Islet precursor cell (in vitro differentiated cells): ENCODE measurements at places on chromosomes 12 and 14.

DNA sequence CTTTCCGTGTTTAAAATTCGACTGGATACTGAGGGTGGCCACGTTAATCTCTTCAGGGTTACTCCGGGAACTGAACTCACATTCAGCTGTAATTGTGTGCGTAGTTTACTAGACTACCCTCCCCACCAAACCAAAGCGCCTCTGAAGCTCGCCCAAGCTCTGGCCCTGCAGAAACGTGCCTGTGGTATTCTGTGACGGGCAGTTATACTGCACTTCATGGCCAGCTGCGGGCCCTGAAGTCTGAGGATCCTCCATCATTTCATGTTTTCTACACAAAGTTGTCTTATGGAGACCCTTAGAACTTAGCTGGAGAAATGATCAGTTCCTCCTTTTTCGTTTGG lies 688 bp downstream of the ZNF26 start:
- no peak for DNase-seq

- DNase-seq: no peak
Observed at GRCh38 chr14:37466003-37466622, 128.9 kb downstream of the FOXA1 start.

GRCh38 chr12:49827051-49827400 lies 1.2 kb downstream of the NCKAP5L start:
- DNase-seq: no peak

- no peak for DNase-seq
Observed at GRCh38 chr14:91983588-91983987, 36.1 kb upstream of the FBLN5 start.

- DNase-seq: peak; percentile 52
Observed at GRCh38 chr12:32651151-32651955, 27.7 kb upstream of the DNM1L start.

DNA sequence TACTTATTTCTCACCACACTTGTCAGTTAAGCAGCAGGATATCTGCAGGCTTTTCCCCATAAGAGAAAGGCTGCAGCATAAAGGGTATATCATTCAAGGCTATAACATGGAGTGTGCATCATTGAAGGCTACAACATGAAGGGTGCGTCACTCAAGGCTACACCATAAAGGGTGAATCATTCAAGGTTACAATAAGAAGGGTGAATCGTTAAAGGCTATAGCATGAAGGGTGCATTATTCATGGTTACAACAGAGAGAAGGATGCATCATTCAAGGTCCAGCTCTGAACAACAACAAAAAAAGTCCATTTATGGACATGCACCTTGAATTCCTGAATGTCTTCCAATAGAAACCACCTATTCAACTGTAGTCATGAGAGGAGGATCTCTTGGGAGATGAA lies 32.8 kb upstream of the LUM start:
- DNase-seq: no peak

DNA sequence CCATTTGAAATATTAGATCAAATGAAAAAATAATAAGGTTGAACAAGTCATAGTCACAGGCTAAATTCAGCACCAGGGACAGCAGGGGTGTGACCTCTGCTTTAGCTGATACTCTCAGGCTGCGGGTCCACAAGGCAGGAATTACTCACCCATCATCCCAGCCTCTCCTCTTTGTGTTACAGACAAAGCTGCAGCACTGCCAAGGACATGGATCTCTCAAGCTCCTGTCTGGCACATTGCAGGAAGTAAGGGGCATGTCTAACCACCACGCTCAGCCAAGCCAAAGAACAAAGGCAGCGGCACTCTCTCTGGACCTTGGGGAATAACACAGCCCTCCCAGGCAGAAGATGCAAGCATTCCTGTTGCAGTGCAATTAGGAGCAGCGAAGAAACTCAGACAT lies 783.8 kb downstream of the VRK1 start:
- peak; percentile 58 for DNase-seq

GRCh38 chr14:24673534-24674203 lies 39.7 kb upstream of the GZMB start:
- DNase-seq: no peak

DNA sequence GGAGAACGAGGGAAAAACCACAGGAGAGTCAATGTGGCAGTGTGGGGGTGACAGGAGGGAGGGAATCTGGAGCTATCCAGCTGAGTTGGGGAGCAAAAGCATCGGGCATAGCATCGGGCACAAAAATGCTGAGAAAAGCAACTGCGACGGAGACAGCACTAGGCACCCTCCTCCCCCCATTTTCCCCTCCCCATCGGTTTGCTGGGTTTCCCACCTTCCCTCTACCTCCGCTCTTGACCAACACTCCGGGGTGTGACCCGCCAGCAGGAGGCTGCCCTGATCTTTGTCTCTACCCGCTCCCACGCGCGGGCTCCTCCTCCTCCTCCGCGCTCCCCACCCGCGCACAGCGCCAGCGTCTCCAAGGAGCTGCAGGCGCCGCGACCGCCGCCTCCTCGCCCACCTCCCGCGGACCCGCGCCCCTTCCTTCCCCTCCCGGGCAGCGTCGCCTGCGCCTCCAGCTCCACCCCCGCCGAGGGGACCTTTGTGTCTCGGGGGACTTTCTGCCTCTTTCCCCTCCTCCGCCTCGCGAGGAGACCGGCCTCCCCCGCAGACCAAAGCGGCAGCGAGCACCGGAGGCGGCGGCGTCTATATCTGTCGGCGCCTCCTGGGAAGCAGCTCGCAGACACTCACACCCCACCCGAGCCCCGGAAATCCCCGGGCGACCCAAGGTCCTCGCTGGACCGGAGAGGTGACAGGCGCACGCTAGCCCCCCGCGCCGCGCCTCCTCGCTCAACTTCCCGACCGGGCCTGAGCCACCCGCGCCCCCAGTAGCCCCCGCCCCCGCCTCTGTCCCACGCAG lies 920 bp downstream of the CDK17 start:
- DNase-seq: peak; percentile 81

DNA sequence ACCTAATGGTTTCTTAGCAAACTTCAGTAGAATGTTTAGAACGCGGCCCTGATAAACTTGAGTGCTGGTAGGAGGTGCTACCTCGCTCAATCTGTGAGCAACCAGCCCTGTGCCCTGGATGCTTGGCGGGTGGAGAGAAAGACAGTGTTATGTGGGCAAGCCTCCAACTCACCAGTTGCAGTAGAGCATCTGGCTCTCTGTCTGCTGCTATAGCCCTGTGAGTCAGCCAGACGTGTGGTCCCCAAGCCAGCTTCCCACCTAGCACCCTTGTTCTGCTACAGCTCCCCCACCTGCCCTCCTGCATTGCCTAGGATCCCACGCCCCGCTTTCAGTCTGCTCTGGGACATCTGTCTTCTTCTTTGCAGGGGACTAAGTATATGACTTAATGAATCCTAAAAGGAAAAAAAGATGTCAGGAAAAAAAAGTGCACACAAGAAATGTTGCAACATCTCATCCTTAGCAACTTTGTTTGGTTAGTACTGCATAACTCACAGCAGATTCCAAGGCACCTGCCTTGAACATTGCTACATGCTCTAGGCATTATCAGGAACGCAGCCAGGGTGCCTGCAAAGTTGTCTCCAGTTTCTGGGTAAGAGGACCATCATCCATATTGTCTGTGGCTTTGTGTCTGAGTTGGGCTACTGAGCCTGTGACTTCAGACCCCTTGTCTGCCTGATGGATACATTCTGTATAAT lies 13.6 kb downstream of the SNRNP35 start:
- no peak for DNase-seq

DNA sequence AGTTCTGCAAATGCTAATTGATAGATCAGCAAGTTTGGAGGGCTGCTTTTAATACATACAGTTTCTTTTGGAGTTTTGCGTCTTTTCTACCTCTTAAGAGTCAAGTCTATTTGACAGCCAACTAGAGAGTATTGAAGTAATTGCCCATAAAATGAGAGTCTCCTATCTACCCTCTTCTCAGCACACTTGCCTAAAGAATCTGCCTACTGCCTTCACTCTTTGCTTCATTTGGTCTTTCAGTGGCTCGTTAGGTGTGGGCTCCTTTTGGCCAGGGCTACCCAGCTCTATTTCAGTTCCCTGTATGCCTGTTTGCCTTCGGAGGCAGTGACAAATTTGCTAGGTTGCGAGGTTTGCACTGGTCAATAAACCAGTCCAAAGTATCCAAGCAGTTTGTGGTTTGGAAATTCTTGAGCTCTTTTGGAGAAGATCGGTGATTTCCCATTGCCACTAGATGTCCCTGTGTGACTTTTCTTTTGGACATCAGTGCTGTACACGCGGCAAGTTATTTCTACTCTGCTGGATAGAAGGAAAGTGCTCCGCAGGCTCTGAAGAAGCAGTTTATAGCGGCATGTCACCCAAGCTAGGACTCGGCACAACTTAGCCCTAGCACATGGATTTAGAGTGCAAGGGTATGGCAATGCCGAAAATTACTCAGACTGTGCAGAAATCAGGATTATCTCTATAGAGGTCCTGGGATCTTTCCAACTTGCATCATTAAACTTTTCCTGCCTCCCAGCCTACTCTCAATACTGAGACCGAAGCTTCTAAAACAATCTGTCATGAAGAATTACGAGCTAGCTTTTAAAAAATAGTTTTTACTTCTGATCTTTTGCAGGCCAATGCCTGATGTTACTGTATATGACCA lies 38.6 kb downstream of the MGST1 start:
- peak; percentile 79 for DNase-seq

GRCh38 chr14:49957089-49957852 lies 64.4 kb downstream of the ARF6 start:
- no peak for DNase-seq

DNA sequence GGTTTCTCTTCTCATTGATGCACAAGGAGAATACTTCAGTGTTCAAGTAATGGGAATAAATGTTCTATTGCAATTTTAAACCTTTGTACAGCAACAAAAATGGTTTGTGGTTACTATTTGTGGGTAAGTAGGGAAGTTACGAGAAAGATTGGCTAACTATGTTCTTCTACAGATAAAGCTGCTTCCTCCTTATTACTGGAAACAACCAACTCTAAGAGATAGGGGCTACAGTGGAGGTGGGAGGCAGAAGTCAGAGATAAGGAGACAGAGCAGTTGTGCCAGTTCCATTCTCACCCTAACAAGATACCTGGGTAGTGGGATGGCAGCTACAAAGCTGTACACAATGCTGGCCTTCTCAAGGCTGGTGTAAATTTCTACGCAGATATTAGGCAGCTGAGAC lies 16.2 kb downstream of the NOXRED1 start:
- no peak for DNase-seq
